ENCODE measurements at places on chromosomes 5 and 9.

DNA sequence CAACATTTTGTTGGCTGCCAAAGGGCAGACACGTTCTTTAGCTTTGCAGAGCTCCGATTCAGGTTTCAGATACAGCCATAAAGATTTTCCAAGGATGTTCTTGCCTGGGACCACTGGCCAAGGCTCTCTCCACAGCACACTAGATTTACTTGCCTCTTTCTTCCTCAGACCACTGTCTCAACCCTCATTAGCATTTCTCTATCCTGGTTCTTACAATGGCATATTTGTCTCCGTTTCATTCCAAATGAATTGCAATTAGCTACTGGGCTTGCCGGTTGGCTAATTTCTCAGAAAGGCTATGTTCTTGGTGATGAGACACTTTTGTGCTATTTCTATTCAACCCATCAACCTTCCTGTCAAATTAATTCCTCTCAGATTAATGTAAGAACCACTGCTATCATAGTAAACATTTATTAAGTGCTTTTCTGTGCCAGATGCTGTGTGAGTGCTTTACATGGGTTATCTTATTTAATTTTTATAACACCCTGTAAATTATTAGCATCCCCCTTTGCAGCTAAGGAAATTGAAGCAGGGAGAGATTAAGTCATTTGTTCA lies 118.4 kb upstream of the NR3C1 start:
- DNase-seq = no peak

- no peak for DNase-seq
Observed at GRCh38 chr5:91794455-91794854, 411.3 kb upstream of the ARRDC3 start.

GRCh38 chr5:60812426-60812825 lies 31.6 kb downstream of the ELOVL7 start:
- DNase-seq = no peak

- no peak for DNase-seq
Observed at GRCh38 chr5:8954801-8955200, 591.1 kb downstream of the SEMA5A start.

DNA sequence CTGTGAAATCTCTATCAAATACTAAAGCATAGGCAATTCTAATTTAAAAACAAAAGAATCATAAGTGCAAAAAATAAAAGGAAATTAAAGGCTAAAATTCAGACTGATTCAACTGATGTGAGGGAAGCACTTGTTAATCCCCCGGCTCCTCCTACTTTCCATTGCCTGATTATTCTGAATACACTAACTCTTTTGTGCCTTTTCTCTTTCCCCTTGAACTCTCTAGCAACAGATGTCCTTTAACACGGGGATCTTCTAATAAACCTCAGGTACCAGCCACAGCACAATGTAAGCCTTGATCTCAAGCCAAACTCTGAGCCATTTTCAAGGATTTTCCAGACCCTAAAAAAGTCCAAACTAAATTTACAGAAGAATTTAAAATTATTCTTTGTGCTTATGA lies 61.5 kb downstream of the KCNV2 start:
- DNase-seq = no peak

- DNase-seq = no peak
Observed at GRCh38 chr9:130478736-130479575, 34.2 kb downstream of the ASS1 start.

GRCh38 chr9:134420281-134420845 lies 94.1 kb downstream of the RXRA start:
- DNase-seq = no peak

DNA sequence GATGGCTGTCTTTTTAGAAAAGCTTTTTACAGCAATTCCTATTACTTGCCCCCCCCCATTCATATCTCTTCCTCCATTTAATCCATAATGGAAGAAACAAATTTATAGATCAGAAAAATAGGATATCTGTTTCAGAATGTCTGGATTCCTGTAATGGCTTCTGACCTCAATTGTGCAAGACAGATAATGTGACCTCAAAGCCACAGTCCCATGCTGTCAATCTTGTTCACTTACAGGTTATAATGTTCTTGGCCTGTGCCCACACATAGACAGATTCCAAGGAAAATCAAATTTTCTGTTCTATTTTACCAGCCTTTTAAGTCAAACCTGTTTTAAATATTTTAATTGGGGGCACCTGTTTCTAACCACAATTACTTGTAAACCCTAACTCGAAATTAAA lies 143.4 kb downstream of the ENTREP1 start:
- DNase-seq = no peak

- no peak for DNase-seq
Observed at GRCh38 chr5:72366324-72366976, 46.3 kb downstream of the PTCD2 start.

DNA sequence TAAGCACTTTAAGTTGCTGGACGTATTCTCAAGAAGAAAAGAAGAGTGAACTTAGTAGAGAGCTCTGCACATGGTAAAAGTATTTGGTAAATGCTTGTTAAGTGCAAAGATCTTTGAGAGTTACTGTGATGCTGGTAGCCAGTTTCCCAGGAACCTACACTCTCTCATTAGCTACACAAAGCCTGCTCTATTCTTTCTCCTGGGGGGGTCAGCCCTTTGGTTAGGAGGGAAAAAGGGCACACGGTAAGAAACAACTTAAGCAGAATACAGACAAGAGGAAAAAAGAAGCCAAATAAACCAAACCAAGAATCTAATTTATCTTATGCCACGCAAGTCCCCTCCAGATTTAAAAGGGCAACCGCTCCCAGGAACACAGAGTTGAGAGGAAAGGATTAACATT lies 1100.1 kb upstream of the CDH10 start:
- DNase-seq = no peak

DNA sequence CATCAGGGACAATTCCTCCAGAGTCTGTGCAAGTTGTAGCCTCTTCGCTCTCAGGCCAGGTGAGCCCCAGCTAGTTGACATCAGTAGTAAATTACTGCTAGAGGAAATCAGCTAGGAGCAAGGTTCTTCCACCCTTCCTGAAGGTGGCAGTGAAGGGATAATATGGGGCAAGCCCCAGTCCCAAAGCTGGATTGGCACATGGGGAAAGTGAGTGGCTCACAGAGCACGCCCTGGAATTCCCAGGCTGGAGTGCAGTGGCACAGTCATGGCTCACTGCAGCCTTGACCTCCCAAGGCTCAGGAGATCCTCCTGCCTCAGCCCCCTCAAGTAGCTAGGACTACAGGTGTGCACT lies 82.1 kb downstream of the CYFIP2 start:
- DNase-seq = no peak

- DNase-seq = no peak
Observed at GRCh38 chr5:170382790-170383189, 6.4 kb downstream of the KCNMB1 start.

DNA sequence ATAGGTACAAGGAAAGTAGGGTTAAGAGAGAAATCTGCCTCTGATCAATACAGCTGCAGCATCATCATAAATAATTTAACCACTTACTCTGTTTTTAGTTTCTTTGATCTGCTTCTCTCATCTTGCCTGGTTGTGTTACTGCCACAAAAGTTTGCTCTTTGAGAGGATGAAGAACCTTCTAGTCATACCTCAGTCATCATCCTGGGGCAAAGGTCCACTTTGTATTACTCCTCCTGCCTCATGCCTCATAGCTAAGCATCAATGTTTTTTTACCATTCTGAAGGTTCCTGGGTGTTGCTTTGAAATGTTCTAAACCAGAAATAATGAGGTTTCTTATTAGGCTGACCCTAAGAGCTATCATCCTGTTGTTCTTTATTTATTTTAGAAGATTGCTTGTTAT lies 17.1 kb upstream of the TRIM36 start:
- no peak for DNase-seq

- DNase-seq = no peak
Observed at GRCh38 chr5:95726811-95727763, 4.0 kb upstream of the RHOBTB3 start.

DNA sequence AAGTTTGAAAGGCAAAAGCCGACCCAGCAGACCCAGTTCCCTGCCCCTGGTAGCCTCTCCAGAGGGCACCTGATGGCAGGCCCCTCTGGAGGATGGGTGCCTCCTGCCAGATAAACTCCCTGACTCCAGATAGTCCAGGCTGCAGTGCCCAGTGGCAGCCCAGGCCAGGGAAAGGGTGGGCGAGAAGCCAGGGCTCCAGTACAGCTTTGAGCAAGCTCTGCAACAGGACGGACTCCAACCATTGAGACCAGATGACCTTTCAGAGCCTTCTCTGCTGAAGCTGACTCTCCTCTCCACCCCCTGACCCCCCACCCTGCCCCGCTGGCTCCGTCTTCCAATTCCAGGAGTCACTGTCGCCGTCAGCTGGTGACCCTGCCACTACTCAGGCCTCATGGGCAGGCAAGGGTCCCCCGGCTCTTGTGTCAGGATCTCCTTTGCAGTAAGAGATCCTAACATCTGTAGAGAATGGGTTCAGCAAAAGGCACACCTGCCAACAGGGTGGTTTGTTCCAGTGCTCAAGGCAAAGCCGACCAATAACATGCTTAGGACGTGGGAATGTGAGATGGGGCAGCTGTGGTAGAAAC lies 15.5 kb upstream of the FCN1 start:
- no peak for DNase-seq

GRCh38 chr5:109649318-109649717 lies 40.4 kb upstream of the MAN2A1 start:
- no peak for DNase-seq

DNA sequence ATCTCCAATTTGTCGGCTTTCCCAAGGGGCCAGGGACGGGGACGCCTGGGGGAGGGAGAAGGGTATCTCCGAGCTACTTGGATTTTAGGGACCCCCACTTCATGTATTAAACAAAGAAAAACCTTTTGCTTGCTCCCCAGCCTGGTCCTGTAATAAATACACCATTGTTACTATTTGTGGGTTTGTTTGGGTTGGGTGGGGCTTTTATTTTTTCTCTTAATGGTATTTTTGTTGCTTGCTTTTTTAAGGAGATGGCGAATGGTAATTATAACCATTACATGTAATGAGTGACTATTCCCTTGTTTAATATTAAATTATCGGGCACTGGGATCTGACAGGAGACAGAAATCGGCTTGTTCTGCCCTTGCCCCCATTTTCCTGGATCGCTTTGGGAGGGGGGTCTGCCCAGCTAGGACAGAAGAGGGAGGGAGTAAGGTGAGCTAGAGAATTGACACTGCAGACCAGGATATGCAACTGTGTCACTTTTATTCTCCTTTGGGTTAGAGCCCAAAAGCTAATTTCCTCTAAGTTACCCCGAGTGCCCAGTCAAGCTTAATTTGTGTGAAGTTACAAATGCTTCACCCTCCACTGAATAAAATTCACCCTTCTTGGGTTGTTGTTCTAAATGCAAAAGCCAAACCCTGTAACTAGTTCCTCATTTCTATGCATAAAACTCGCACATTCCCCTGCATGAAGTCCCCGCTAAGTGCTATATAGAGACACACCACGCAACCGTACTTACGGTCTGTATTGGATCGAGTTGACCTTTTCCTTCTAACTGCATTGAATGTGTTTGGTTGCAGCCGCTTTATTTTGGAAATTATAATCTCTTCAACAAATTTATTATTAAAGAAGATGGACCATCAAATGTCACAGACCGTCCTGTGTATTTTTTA lies 1.6 kb upstream of the ZNF608 start:
- DNase-seq = no peak

GRCh38 chr5:77632526-77633206 lies 5.8 kb downstream of the OTP start:
- DNase-seq = no peak

DNA sequence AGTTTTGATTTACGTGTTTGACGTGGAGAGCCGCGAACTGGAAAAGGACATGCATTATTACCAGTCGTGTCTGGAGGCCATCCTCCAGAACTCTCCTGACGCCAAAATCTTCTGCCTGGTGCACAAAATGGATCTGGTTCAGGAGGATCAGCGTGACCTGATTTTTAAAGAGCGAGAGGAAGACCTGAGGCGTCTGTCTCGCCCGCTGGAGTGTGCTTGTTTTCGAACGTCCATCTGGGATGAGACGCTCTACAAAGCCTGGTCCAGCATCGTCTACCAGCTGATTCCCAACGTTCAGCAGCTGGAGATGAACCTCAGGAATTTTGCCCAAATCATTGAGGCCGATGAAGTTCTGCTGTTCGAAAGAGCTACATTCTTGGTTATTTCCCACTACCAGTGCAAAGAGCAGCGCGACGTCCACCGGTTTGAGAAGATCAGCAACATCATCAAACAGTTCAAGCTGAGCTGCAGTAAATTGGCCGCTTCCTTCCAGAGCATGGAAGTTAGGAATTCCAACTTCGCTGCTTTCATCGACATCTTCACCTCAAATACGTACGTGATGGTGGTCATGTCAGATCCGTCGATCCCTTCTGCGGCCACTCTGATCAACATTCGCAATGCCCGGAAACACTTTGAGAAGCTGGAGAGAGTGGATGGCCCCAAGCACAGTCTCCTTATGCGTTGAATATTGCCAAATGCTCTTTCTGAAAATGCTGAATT lies 850 bp downstream of the RRAGA start:
- DNase-seq = no peak

DNA sequence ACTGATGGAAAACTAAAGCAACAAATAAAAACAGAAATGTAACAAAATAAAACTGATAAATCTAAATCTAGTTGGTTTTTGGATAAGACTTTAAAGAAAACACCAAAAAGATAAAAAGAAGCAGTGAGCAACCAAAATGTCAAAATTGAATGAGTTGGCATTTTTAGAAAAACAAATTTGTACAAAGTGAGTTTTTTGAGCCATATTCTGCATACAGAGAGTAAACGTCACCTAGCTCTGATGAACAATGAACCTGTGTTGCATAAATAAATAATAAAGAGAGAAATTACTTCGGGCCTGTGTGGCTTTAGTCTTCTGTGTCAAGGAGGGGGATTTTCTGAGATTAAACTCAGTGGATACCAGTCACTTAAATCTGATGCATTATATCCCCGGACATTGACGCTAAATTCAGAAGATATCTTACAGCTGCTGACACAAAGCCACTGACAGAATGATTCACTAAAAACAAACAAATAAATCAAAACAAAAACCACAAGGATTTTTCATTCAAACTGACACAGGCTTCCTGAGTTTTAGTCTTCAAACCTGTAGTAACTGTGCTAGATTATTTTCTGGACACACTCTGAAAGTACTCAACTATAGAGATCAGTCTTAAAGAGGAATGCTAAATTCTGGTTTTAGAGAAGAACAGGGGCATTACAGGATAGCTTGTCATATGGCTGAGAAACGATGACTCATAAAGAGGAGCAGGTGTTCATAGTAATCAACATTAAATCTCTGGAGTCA lies 403.5 kb upstream of the ST8SIA4 start:
- DNase-seq = no peak

DNA sequence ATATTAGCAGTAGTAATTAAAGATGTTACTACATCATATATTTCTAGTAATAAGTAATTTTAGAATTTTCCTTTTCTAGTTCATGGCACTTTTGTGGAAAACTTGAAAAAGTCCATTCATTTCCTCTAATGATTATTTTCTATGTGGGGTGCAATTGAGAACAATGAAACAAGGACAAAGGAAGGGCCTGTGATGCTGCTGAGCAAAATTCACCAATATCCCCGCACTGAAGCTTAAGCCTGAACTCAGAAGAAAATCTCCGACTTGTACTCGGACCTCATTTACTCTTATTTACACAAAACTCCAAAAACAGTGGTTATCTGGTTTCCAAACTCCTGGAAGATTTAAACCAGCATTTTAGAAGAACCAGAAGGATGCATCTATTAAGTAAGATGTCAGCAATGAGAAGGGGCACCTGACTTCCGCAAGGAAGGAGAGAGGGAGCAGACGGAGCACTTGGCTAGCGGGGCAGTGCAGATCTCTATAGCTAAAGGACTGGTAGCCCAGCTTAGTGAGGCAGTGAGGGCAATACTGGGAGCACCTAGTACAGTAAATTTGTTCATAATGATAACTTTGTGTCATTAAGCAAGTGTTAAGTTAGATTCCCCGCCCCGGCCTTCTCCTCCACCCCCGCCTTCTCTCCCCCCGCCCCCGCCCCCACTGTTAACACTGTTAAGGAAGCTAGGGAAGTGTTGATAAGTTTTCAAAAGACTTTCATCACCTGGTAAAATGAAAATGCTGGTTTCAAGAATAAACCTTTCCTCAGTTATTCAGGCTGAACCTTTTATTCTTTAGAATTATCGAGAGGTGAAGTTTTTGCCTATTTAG lies 123.3 kb downstream of the ZSWIM6 start:
- DNase-seq = no peak
